Activated CD4-positive, CD25-positive, alpha-beta regulatory T cell treated with anti-CD3 and anti-CD28 coated beads, Interleukin-2, amount 50 U/mL, for 16 hours (primary cell): ENCODE measurements at places on chromosomes 4 and X.

DNA sequence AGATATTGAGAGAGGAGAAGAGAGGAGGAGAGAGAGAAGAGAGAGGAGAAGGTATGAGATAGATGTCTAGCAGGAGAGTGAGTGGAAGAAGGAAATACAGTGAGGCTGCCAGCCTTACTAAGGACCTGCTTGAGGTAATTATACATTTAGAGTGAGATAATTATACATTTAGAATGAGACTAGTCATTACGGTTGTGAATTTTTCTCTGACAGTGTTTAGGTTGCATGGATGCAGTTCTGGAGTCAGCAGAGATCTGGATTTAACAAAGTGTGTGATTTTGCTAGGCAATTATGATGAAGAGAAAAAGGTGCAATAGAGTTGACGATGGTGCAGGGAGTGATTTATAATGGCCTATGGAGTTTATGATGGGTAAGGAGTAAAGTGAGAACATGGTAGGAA lies 187.1 kb upstream of the ARX start:
- no peak for DNase-seq

DNA sequence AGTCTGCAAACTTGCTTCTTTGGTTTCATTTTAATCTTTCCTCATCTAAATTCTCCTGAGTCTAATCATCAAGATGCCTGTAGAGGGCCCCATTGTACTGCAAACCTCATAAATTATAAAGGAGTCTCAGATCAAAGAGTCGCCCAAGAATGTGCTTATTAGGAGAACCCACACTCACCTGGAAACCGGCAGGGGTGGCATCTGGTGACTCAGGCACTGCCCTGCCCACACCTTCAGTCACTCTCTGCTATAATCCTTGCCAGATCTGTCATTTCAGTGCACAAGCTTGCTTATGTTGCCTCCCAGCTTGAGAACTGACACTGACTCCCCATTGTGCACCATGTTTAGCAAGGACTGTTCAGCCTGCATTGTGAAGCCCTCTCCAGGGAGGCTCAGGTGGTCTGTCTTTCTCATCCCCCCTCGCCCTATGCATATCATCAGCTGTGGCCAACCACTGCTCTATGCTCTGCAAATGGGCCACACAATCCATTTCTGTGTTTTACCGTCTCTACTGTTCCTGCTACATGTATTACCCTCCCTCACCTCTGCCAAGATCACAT lies 12.4 kb downstream of the EPGN start:
- DNase-seq, result no peak

- DNase-seq, result no peak
These were observed 2.1 kb downstream of the PCDH18 start for GRCh38 chr4:137530176-137530575.

DNA sequence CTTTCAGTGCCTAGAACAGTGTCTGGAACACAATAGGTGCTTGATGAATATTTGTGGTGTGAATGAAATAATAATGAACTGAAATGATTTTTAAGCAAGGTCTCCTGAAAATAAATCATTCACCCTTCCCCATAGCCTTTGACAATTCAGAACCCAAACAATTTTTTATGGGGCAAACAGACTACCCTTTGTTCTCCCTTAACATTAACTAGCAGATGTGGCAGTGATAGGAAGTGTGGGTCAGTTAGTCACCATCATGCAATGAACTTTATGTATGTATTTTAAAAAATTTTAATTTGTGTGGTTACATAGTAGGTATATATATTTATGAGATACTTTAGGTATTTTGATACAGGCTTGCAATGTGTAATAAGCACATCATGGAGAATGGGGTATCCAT lies 27.2 kb upstream of the CD40LG start:
- no peak for DNase-seq

- no peak for DNase-seq
These were observed 61.4 kb downstream of the TNIP2 start for GRCh38 chr4:2694691-2695090.

GRCh38 chr4:33882246-33882990 lies 2361.9 kb downstream of the ARAP2 start:
- DNase-seq, result no peak

GRCh38 chr4:26473893-26474292 lies 16.4 kb downstream of the CCKAR start:
- DNase-seq, result no peak

- DNase-seq, result no peak
These were observed 106.6 kb downstream of the CRLF2 start for GRCh38 chrX:1105671-1106419.

DNA sequence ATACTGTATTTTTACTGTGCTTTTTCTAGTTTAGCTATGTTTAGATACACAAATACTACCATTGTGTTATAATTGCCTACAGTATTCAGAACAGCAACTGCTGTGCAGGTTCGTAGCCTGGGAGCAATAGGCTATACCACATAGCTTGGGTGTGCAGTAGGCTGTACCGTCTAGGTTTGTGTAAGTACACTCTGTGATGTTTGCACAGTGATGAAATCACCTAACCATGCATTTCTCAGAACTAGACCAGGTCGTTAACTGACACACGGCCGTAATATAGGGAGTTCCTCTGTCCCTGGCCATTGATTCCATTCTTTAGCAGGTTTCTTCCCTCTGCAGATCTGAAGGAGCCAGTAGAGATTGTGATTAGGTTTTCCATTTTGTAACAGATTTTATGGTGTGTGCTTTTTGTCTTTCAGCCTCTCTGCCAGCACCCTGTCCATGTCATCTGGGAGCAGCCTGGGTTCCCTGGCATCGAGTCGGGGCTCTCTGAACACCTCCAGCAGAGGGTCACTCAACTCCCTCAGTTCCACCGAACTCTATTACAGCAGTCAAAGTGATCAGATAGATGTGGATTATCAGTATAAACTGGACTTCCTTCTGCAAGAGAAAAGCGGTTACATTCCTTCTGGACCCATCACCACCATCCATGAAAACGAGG lies 59.5 kb downstream of the CLDN22 start:
- no peak for DNase-seq

DNA sequence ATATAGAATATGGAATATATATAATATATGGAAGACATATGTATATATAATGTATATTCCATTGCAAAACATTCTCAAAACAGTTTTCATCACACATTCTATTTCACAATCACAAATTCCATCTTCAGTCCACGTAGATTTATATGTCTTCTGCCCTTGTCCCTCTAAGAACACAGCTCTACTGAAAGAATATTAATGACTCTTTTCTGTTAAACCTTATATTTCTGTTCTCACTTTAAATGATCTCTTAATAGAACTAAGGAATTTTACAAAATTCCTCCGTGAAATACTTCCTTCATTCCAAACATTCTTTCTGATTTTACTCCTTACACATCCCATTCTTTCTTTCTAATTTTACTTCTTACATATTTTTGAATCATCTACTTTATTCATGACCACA lies 1043.1 kb upstream of the PABPC4L start:
- no peak for DNase-seq

DNA sequence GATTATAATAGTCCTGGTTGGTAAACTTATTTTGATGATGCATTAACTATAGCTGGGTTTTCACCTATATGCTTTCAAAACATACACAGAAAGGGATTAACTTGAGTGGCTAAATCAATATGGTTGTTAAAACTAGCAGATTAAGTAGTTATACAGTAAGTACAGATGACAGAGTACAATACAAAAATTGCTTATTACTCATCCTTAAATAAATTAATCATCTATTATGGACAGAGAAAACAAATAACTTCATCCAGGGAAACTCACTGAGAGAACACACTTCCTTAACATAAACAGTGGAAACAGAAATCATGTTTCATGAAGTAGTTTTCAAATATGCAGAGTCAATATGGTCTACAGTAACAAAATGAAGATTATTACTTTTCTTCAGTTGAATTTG lies 133.4 kb downstream of the AREG start:
- no peak for DNase-seq

DNA sequence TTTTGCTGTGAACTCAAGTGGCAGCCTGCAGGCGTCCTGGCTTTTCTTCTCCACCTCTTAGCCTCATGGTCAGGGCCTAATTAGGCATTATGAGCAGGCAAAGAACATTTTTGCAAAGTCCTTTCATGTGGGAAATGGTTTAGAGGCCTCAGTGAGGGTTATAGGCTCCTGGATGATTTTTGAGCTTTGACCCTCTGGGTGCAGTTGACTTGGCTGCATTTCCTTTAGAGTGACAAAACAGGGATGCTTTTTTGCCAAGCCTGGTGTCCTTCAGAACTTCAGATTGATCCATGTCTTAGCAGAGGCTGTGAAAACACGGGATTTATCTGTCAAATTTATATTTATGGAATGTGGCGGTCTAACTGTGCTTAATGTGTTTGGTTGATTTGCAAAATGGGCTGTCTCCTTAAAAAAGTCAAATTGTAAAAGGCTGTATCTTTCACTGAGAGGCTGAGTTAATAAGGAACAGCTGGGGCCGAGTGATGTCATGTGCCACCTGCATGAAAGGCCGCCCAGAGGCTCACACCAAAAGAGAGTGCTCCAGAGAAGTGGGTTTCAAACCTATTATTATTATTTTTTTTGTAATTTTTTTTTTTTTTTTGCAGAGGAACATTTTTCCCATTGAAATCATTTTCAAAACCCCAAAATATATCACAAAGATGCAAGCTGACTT lies 192.2 kb upstream of the ARX start:
- DNase-seq, result no peak

GRCh38 chr4:80215449-80216052 lies 18.2 kb downstream of the PRDM8 start:
- no peak for DNase-seq

GRCh38 chr4:121227341-121227792 lies 63.2 kb upstream of the TNIP3 start:
- DNase-seq, result no peak

GRCh38 chr4:6710996-6711395 lies 1.3 kb upstream of the MRFAP1L1 start:
- no peak for DNase-seq

GRCh38 chr4:135371137-135371536 lies 1169.5 kb upstream of the PABPC4L start:
- no peak for DNase-seq

- no peak for DNase-seq
These were observed 52.9 kb downstream of the CRMP1 start for GRCh38 chr4:5839751-5840674.

GRCh38 chr4:181611033-181611711 lies 632.0 kb upstream of the TENM3 start:
- no peak for DNase-seq

DNA sequence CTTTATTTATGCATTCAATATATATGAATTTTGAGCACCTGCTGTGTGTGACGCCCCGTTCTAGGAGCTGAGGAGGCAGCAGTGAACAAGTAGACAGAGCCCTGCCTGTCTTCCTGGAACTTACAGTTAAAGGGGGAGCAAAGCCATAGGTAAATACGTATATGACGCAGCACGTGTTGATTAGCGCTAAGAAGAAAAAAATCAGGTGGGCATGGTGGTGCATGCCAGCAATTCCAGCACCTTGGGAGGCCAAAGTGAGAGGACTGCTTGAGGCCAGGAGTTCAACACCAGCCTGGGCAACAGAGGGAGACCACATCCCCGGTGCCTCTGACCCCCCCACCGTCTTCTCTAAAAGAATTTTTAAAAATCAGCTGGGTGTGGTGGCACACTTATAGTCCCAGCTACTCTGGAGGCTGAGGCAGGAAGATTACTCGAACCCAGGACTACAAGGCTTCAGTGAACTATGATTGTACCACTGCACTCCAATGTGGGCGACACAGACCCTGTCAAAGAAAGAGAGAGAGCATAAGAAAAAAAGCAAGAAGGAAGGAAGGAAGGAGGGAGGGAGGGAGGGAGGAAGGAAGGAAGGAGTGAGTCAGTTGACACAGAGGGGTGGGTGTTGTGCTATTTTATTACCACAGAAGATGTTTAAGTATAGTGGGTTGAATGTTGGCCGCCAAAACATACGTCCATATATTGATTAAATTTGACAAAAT lies 5.4 kb upstream of the KIAA0232 start:
- DNase-seq, result no peak

DNA sequence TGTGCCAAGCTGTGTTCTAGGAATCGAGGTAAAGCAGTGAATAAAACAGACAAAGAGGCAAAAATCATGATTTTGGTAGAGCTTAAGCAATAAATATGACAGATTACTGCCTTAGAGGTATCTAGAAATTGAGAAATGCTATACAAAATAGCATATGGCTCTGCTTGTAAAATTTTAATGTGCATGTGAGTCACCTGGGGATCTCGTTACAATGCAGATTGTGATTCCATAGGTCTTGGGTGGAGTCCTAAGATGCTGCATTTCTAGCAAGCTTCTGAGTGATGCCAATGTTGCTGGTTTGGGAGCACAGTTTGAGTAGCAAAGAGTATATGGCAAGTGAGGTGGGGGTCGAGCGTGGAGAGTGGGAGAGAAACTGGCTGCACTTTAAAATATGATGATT lies 697.3 kb upstream of the MAGEB2 start:
- DNase-seq, result no peak

- no peak for DNase-seq
These were observed 1.8 kb downstream of the USP11 start for GRCh38 chrX:47234583-47234982.

- no peak for DNase-seq
These were observed 297.8 kb upstream of the FAM241A start for GRCh38 chr4:111847296-111848008.

DNA sequence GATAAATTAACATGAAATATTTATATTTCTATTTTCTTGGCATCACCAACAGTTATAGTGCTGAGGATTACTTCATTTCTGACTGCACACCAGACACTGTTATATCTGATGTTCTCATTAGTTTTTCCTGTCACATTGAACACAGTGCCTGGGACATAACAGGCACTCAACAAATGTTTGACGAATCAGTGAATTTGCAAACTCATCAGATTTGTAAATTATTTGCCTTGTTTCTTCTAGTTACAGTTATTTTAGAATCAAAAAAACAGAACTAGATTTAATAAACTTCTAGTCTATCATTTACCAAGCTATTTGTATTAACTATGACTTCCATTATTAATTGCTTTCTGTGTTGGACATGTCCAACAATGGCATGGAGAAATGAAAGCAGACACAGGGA lies 483.3 kb downstream of the KLHL13 start:
- no peak for DNase-seq

GRCh38 chr4:103996064-103996463 lies 276.3 kb upstream of the TACR3 start:
- no peak for DNase-seq

DNA sequence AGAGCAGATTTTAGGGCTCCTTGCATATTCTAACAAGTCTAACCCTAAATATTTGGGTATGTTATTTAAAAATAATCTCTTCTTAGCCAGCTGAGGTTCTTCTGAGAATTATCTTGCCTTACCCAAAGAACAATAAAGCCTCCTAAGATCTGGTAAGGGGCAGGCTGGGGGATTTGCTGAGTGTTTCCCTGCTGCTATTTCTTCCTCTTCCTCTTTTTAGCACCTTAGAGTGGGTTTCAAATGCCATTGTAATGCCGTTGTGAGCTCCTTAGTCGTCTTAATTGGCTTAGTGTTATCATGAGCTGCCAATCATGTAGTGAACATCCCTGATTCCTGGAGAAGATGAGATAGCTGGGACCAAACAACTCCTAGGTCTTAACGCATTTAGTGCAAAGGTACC lies 15.4 kb downstream of the STOX2 start:
- no peak for DNase-seq

GRCh38 chrX:10728806-10729389 lies 108.5 kb upstream of the MID1 start:
- DNase-seq, result no peak
